ENCODE measurements at places on chromosomes 13 and 19.

DNA sequence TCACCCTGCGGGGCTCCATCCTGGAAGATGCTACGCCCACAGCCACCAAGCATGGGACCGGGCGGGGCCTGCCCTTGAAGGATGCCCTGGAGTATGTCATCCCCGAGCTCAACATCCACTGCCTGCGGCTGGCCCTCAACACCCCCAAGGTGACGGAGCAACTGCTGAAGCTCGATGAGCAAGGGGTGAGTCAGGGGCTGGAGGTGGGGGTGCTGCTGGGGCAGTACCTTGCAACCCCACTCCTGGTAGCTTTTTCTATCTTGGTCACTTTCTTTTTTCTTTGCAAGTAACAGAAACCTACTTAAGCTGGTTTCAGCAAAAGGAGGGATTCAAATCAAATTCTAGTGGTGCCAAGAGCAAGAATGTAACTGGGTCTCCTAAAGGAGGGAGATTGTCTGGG is 124.1 kb downstream of the DPF1 start:
- no peak for DNase-seq

DNA sequence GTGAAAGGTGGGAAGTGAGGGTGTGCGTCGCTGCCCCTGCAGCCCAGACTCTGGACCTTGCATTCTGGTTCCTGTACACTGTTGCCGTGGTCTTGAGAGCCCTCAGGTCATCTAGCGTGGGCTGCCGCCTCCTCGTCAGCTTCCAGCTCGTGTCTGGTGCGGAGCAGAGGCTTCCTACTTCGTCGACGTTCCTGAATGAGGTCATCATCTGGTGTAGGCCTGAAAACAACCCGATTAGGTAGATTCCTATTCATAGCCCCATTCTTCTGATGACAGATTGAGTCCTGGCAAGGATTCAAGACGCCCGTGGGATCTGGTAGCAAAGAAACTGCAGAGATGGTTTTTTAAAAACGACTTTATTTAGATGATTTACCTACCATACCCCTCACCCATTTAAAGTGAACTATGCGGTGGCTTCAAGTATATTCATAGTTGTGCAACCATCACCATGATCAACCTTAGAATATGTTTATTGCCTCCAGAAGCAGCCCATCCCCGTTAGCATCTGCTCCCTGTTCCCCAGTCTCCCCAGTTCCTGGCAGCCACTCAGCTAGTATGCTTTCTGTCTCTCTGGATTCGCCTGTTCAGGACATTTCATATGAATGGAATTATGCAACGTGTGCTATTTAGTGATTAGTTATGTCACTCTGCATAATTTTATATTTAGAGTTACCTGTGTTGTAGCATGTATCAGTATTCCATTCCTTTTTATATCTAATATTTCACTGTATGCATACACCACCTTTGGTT is 13.8 kb downstream of the NAXD start:
- DNase-seq: no peak

- DNase-seq: no peak
Observed at GRCh38 chr13:107551521-107551920, 663.8 kb downstream of the LIG4 start.

- DNase-seq: no peak
Observed at GRCh38 chr19:41174297-41174928, 18.6 kb upstream of the CYP2S1 start.

DNA sequence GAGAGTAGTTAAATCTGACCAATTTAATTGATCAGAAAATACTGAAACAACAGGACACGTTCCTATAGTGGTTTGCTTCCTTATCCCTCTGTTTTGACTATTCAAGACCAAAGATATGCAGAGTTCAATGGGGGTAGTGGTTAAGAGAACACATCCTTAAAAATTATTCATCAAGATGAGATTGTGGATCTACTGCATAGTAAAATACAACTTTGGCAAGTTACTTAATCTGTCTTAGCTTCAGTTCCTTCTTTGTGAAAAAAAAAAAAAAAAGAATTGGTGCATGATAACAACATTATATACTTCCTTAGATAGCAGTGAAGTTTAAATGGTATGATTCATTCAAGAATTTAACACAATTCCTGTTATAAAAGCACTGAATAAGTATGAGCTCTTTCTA is 552.1 kb downstream of the DCT start:
- DNase-seq: no peak

DNA sequence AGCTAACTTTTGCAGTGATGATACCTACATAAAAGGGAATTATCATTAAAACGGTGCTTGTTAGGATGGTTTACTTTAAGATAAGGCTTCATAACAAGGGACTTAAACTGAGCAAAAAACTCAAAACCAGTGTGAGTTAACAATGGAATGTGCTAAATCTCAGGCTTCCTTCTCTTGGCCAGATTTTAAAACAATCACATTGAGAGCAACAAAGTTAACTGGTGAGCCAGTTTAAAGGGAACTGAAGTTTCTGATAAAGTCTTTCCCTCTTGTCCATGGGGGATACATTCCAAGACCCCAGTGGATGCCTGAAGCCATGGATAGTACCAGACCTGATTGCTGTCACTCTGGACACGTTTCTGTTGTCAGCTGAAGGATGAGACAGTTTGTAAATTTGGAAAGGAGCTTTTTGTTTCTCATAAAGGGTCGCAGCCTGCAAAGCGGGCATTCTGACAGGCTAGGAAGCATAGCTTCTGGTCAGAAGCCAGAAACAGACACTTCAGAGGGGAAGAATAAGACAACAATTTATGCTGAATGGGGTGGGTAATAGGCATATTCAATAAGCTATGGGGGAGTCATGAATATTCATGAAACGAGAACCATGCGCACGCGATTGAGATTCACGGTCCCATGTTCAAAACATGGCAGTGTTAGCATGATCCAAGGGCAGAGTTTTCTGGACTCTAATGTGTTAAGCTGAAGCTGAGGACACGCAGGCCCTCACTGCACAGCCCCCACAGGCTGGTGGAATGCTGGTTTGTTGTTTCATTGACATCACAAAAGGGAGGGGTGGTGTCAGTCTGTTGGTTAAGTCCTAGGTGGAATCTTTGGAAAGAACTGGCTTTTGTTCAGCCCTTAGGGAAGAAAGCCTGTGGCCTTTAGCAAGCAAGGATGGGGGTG is 150.6 kb upstream of the RNF113B start:
- DNase-seq: no peak
